ENCODE measurements at places on chromosomes 7 and 10.
A peak's percentile ranks its signal among the peaks of the same experiment; 100 is the strongest.

DNA sequence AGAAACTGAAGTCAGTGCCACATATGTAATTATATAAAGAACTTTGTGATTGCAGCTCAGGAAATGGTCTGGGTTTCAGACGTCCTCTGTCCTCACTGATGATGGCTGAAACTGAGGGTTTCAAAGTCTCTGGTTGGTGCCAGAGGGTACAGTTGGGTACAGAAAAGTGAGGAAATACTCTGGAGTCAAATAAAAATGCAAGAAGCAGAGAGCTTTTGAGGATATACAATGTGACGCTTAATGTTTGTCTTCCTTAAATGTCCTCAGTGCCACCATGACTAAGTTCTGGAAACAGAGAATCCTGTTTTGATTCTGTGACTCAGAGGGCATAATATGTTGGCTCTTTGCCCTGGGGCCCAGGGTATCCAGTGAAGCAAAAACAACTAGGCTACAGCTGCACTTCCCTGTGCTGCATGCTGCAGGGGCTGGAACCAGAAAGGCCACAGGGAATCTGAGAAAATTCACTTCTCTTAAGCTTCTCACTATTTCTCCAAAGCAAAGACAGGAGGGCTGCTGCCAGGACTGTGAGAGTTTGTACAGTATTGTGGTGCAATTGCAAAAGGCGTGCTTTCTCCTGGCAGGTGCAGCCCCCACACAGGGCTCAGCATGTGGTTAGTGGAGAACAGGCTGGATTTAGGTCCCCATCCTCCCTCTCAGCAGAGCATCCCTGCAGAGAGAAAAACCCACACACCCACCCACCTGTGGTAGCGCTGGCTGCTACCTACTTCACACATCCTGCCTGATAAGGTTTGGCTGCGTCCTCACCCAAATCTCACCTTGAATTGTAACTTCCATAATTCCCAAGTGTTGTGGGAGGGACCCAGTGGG is 169.5 kb upstream of the SVIL start:
- peak; percentile 94 for DNase-seq

DNA sequence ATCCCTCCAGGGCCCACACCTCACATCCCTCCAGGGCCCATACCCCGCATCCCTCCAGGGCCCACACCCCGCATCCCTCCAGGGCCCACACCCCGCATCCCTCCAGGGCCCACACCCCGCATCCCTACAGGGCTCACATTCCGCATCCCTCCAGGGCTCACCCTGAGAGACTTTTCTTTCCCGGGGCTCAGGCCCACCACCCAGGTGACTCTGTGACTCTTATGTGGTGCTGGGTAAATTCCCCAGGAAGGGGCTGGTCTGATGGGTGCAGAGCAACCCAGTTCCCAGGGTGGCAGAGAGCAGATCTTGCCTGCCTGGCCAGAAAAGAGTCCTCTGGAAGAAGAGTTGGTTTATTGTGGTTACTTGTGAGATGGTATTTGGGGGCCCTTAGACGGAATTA is 290.7 kb downstream of the TCERG1L start:
- DNase-seq, result no peak

DNA sequence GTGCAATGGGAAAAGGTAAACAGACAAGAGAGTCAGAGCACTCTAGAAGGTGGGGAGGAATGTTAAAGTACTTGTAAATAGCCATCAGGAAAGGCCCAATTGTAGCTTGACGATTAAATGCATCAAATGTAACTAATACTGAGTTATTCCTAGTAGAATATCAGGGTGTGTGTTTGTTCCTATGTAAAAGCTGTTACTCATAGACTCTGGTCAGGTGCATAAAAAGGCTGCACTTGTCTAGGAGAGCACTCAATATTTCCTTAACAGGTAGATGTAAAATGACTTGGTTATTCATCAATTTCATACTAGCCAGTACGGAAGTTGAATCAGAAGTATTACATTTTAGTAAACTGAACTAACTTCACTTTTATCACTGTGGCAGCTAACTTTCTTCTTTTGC is 179.7 kb upstream of the AGR3 start:
- no peak for DNase-seq

DNA sequence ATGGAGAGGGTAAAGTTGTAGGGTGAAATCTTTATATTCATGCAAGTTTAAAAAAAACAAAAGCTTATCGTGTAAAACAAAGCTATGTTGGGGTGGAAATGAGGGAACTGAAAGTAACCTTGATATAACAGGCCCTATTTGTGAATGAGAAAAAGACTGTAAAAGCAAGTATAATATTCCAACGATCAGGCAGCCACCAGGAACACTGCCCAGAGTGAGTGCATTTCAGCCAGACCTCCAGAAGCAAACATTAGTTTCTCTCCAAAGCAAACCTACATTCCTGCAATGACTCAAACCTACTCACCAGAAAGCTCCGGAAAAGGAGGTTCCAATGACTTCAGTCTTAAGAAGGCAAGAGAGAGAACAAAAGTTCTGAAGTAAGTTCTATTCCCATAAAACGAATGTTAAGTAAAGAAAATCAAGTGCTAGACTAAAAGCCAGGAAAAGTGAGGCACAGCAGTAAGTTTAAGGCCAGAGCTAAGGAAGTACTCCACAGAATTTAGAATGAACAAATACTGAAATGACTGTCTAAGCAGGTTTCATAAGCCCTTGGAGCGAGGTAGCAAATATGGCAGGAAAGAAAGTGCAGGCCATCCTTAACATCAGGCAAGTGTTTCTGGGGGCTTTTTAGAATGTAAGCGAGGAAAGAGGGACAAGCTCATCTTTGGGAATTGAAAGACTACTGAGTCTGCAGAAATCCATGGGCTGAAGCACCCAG is 493.1 kb downstream of the XPNPEP1 start:
- peak; percentile 57 for DNase-seq

GRCh38 chr10:58993480-58994221 is 182.8 kb upstream of the PHYHIPL start:
- no peak for DNase-seq

DNA sequence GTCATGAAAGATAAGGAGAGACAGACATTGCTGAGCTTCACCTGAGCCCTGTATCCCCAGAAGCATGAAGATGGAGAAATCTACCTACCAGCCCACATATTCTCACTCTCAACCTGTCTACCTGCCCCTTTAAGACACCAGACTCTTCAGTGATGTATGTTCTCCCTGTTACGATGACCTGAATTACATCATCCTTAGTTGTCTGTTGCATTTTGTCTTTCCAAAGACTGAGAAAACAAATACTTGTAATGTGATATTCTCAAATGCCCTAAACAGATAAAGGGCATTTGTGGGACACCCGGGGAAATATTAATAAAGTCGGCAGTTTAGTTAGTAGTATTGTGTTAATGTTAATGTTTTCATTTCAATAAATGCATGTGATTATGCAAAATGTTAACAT is 305.8 kb upstream of the IGFBP3 start:
- no peak for DNase-seq

DNA sequence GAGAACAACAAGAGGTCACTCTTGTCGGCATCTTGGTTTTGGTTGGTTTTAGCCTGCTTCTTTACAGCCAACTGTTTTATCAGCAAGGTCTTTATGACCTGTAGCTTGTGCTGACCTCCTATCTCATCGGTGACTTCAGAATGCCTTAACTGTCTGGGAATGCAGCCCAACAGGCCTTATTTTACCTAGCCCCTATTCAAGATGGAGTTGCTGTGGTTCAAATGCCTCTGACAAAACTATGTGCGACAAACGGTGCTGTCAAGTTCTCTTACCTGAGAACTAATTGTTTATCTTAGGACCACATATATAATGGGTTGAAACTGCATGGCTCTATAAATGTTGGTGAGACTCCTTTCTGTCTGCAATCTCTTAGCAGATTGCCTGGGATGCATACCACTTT is 35.9 kb upstream of the POT1 start:
- DNase-seq, result no peak

DNA sequence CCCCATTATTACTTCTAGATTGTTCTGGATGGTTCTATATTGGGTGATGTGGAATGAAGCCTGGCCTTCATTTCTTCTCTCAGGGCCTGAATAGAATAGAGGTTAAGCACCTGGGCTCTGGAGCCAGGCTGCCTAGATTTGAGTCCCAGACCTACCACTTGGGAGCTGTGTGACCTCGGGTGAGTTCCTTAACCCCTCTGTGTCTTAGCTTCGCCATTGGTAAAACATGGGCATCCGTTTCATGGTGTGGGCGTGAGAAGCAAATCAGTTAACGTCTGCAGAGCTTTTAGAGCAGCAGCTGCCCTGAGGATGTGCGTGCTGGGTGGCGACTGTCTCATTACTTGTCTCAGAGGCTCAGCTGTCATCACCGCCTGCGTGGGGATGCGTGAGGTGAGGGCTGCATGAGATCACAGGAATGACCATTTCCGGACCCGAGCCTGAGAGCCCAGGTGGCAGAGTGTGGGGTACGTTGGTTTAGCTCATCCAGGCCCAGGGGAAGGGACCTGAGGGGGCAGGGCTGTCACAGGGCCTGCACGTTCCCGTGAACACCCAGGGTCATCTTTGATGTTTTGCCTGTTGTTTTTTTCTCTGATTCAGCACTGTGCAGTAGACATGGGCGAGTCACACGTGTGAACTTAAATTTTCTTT is 9.7 kb downstream of the AGAP3 start:
- peak; percentile 33 for DNase-seq

DNA sequence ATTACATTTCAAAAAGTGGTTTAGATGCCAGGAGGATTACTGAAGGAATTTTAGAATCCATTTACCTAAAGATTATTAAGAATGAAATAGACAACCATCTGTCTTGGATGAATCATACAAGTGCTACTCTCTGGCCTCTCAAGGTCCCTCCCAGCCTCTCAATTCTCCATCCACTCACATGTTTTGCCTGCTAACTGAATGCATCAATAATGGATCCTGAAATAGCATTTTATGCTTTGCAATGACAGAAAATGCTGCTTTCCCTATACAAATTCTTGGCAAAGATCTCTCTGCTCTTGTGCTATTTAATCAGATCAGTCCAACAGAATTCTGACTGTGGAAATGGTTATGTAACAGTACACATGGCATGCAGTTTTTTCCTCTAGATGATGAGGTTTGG is 68.1 kb downstream of the HBP1 start:
- DNase-seq, result no peak

DNA sequence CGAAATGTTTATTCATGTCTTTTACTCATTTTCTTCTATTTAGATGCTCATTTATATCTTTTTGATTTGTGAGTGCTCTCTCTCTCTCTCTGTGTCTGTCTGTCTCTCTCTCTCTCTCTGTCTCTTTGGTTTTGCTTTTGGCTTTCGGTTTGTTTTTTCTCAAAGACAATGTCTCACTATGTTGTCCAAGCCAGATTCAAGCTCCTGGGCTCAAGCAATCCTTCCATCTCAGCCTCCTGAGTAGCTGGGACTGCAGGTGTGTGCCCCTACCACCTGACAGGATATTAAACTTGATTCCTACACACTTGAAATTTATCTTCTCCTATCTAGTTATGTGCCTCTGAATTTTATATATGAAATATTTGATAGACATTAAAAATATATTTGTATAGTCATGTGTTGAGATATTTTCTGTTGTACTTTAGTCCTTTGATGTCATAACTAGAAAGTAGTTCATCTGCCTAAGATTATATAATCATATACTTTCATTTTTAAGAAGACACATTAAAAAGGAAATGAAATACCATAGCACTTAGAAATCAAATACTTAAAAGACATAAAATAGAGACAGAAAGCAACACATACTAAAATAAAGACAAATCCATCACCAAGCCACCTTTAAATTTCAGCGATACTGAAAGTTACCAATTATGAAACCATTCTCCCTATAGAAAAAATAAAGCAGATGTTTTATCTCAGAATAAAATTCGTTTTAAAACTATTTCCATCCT is 68.1 kb upstream of the SFMBT2 start:
- no peak for DNase-seq

DNA sequence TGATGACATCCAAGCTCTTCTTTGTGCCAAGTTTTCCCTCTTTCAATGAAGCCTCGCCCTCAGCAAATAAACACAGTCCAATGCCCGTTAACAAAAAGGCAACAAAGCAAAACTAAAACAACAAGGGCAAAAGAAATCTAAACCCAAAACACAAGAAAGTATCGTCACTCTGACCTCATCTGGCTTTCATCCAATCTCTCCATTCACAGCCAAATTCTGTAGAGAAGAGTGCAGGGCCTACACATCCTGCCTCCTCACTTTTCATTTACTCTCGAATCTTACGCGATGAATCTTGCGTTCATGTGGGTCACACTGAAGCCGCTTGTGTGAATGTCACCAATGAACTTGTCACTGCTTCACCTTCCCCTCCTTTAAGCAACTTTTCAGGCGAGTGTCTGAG is 15.9 kb upstream of the AKR1E2 start:
- DNase-seq, result no peak

- DNase-seq, result no peak
Observed at GRCh38 chr7:101935521-101936141, 118.2 kb downstream of the CUX1 start.

- DNase-seq, result no peak
Observed at GRCh38 chr10:97018251-97019212, 167.2 kb downstream of the SLIT1 start.

DNA sequence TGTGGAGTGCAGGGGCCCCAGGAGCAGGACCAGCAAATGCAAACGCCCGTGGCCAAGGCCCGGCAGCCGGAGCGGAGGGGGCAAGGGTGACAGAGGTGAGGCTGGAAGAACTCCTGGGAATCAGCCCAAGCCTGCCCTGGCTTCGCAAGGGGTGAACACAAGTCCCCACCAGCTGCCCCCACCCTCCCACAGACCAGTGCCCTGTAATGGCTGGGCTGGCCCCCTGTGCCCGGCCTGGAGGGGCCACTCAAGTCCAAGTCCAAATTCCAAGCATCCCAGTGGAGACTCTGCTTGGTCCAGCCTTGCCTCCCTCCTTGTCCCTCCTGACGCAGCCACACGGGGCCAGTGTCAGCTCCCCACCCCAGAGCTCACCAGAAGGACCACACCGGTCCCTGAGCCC is 28.0 kb downstream of the MICALL2 start:
- DNase-seq, result no peak

- DNase-seq, result peak; percentile 65
Observed at GRCh38 chr10:133278577-133279265, 2.1 kb upstream of the ADAM8 start.

DNA sequence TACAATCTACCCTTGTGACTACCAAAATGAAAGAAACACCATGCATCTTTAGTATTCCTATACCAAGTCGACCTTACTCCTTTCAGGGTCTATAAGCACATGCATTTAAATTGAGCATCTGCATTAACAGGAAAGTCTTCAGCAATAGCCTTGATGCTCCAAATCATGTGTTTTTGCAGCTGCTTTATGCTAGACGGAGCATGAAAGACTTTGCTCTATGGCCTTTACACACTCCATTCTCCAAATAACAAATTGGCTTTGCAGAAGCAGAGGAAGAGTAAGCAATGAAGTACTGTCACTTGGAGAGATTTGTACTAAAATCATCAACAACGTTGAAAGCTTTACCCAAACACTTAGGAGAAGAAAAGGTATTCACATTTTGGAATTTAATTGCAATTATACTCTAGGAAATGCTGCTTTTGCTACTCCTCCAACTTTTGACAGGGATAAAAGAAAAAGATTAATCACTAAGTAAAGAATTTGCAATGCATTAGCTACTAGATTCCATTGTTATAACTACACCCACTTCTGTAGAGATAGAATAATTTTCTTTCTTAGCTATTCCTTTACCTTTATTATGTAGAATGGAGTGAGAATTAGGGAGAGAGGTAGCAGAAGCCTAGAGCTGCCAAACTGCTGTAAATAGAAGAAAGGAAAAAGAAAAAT is 131.8 kb downstream of the SEMA3E start:
- DNase-seq, result no peak

Data from RCC 7860 (cell line).